ENCODE measurements at places on chromosomes 2 and 18.

DNA sequence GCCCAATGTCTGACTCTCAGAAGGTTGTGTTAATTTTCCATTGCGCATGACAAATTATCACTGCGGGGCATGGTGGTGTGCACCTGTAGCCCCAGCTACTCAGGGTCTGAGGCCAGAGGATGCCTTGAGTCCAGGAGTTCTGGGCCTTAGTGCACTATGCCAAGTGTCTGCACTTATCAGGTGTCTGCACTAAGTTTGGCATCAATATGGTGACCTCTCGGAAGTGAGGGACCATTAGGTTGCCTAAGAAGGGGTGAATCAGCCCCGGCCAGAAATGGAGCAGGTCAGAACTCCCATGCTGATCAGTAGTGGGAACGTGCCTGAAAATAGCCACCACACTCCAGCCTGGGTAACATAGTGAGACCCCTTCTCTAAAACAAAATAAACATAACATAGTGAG, 61.7 kb upstream of the ZNF532 start:
- DNase-seq = no peak

DNA sequence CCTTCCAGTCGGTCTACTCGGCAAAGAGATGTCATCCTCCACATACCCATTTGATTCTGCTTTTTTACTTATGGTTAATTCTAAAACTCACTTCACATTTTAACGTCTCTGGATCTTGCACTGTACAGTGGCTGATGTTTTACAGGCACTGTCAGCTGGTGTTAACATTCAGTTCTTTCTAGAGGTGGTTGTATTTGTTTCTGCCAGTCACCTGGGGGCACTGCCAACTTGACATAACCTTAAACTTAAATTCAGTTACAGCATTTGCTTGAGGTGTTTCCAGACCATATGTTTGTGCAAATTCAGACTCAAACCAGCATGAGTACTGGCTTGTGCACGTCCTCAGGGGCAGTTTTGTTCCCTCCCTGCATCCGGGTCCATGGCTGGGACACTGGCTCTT, 5.3 kb upstream of the TMEM185B start:
- DNase-seq = no peak

DNA sequence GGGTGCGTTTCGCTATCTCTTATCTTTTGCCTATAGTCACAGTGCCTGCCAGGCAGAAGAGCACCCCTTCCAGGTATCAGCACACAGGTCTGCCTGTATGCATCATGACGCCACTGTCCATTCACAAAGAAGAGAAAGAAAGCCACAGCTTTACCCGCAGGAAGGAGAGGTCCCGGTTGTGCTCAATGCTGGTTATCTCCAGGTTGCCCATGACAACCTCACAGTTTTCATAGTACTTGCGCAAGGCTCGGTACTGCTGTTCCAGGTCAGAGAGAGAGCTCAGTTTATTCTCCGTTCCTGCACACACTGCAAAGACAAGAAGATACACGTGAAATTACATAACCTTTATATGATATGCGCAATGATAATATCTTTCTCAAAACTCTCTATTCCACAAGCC, 414.0 kb downstream of the ERBB4 start:
- no peak for DNase-seq

DNA sequence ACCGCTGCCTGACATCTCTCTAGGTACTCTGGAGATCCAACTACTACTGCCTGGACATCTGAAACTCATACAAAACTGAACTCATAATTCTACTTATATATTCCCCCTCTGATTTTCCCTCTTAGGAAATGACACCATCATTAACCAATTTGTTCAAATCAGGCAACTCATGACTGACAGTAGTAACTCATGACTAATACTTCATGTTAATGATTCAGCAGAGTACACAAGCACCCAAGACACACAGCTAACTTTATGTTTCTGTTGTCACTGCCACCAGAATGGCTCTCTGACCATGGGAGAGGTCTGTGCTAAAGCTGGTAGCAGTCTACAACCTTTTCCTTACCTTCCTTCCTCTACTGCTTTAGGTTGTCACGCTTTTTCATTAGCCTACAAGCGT, 91.1 kb downstream of the ITSN2 start:
- DNase-seq = no peak

DNA sequence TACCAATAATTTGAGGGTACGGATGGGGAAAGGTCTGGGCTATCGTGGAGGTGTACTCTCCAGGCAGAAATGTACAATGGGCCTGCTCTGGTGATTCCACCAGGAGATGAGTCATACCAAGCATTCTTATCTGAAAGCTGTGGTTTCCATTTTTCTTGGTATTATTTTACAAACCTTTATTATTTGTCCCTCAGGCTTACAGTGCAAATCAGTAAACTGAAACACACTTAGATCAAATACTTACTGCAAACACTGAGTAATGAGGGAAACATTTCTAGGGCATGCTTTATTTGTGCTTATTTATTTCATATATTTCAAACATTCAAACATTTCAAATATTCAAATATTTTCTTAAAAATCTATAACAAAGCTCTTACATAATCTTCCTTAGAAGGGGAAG, 319.8 kb downstream of the RND3 start:
- no peak for DNase-seq
